Right lobe of liver (tissue), 6 donors: ENCODE measurements at places on chromosomes 4 and X. TPM values are rescaled to one million over a fixed set of nuclear protein-coding genes. Genes with fewer than 3 reads are reported as not detected.

DNA sequence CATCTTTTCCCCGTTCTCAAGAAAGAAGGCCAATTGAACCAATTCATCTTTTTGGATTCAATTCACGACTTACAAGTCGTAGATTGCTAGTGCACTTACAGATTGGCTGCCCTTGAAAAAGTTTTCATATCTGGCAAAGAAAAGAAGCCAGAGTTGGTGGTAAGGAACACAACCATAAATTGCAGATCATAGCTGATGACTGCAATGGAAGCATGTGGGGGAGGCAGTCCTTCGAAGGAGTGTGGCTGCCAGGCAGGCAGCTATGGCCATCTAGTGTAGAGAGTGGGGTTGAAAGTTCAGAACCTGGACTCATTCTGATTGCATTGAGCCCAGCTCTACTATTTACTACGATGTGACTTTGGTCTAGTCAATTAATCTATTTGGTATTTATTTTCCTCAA is 4.5 kb downstream of the GPM6A start:
- DNase-seq: no peak

DNA sequence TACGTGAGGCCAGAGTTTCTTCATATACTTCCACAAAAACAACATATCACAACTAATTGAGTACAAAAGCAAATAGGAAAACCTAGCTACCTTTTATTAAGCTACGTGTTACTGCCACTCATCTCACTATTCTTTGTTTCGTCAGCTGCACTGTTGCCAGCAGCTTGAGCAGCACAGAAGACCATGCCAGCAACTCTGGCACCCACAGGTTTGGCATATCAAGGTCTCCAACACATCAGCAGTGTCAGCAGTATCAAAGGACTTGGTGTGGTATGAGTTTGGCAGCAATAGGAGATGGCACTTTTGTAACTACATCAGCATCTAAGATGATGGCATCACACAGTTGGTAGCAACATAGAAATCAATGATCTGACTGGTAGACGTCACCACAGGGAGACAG is 30.7 kb downstream of the CDKL2 start:
- DNase-seq: no peak

GRCh38 chrX:132837967-132838366 is 120.5 kb downstream of the HS6ST2 start:
- no peak for DNase-seq

DNA sequence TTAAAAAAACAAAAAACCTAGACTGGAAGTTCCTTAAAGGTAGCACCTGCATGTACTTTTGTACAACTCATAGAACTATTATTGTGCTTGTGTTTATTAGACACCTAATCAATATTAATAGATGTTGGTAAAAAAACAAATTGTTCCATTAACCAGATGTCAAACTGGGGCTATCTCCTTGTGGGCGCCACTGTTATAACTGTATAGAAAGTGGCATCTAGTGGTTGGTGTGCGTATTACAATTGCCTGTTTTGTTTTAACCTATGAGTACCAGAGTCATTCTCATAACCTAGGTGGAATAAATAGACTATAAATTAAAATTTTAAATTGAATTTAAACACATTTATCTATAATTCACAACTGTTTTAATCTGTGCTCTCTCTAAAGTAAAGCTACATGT is 97.4 kb downstream of the COL4A5 start:
- DNase-seq: no peak

CXCL1 gene
- 0.42 TPM for total RNA-seq

APELA gene
- not detected for total RNA-seq

- DNase-seq: no peak
Measured at GRCh38 chr4:184503869-184504300, 29.5 kb upstream of the IRF2 start.

DNA sequence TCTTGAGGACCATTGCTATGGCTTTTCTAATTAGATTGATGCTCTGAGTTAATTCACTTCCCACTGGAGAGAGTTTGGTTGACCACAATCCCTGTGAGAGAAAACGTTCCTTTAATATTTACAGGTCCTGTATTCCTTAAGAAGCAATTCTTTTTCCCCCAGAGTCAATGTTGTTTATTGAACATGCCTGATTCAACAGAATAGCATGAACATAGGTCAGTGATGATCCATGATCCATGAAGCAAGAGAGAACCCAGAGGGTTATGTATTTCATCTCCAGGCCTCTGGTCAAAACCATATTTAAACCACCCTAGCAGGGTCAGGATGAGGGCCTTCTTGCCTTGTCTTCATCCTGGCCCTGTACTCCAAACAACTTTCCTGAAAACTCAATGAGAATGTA is 39.4 kb upstream of the EFHC2 start:
- no peak for DNase-seq

- no peak for DNase-seq
Measured at GRCh38 chr4:151114338-151114737, 14.9 kb downstream of the RPS3A start.

- no peak for DNase-seq
Measured at GRCh38 chrX:149074398-149074797, 430.7 kb downstream of the IDS start.

- DNase-seq: no peak
Measured at GRCh38 chr4:145935253-145936141, 3.1 kb downstream of the ZNF827 start.
